ENCODE measurements at places on chromosomes 1 and 21. TPM values are rescaled to one million over a fixed set of nuclear protein-coding genes. Genes with fewer than 3 reads are reported as not detected.
A peak's percentile ranks its signal among the peaks of the same experiment; 100 is the strongest.

GRCh38 chr1:43711524-43712386 lies 4.4 kb downstream of the ST3GAL3 start:
- DNase-seq = no peak

DNA sequence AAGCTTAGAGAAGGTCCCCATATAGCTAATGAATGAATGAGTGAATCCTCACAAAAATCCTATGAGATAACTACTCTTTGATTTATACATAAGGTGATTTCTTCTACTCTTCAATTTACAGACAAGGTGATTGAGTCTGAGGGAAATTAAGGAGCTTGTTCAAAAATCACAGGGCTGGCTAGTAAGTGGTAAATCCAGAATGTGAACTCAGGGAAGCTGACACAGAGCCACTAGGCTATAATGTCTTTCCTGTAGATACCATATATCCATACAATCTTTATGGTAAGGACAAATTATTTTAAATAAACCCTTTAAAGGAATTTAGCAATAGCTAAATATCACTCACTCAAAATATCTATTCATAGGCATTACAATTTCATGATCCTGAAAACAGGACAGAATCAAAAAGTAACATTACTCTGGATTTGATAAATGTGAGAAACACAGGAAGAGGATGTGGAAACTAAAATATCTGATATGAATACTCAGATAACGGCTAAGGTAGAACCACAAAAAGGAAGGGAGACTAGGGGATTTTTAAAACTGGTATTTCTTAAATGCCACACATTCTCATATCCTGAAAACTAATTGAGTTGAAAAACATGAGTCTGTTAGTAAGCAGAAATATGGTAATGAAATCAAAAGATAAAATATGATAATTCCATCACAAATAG lies 108.2 kb downstream of the NBPF12 start:
- no peak for DNase-seq

DNA sequence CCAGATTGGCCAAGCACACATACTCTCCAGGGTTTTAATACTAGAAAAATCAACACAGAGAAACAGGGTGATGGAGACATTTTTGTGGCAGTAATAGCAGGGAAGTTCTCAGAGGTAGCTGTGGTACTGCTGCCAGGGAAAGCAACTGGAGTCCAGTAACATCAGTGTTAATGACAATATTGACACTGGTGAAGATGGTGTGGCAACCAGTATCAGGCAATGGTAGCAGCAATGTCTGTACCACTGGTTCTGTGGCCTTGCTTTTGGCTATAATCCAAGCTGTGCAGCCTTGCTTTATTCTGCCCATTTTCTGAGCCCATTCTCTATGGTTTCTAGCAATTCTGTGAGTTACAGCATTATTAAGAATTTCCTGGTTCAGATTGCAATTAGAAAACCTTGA lies 1.6 kb upstream of the SNX7 start:
- no peak for DNase-seq

- peak; percentile 80 for DNase-seq
These were observed 164.7 kb downstream of the GALNT2 start for GRCh38 chr1:230231774-230232145.

KCNE1 gene
- total RNA-seq = 3.9 TPM

ITLN2 gene
- not detected for total RNA-seq
